ENCODE measurements at places on chromosomes 7 and 10.

DNA sequence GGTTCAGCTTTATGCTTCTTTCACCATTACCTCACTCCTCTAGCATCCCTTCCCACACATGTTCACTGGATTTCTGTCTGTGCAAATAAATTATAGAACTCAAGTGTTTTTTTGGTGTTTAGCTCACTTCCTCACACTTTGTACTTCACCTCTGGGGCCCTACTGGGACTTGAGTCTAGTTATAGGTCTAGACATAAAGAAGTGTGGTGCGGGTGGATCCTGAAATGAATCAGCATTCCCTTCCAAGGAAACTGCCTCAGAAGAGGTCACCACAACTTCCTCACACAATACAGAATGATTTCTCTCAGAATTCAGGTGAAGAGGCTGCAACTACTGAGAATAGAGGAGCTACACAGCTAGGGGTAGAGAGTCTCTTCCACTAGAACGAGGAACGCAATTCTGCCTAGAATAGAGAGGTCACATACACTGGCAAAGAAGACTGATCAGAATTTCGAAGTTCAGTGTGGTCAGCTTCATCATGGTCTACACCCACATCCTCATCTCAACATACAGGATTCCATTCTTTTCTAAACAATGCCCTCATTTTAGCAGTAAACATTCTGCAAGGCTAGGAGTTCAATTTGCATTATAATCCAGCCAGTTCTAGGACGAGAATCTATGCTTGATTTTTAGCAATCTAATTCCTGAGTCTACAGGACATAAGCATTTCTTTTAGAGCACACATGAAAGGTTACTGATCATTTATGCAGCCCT lies 938.7 kb upstream of the PHF14 start:
- no peak for DNase-seq

GRCh38 chr7:123635551-123636359 lies 19.9 kb upstream of the LMOD2 start:
- no peak for DNase-seq

- DNase-seq = no peak
Observed at GRCh38 chr10:113753020-113753692, 1.7 kb downstream of the PLEKHS1 start.

GRCh38 chr10:88879534-88880281 lies at the start of gene STAMBPL1:
STAMBPL1 (plus strand) TSS chr10:88880245; CDS start chr10:88901709, 21,464 bp downstream.
- peak; percentile 57 for DNase-seq

DNA sequence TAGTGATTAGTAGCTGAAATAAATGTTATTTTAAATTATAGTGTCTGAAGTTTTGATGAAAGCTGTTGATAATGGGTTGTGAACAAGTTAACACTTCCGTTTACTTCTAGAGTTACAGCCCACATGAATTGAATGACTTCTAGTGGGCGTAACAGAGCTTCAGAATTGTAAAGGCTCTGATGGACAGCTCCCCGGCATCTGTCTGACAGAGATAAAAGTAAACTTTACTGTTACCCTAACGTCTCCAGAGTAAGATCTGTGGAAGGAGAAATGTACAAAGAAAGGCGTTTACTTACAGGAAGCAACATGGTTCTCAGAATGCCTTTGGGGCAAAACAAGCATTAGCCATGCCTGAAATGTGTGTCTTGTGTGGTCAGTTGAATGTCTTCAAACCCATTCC lies 124.4 kb downstream of the ADARB2 start:
- DNase-seq = no peak

DNA sequence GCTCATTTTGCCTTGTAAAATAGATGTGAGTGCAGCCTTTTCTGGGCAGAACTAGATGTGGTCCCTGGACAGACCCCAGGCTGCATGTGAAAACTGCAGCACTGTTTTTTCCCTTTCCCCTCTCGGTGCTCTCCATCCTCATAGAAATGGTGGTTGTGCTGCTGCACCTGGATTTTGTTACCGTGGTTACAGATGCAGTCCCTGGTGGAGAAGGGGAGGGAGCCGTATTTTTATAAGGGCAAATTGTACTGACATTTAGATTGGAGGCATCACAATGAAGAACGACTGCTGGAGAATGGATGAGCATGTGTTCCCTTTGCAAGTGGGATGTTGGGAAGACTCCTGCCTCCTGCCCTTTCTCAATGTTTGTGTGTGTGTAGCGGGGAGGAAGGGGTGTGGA lies 469.9 kb downstream of the CCSER2 start:
- DNase-seq = no peak

- no peak for DNase-seq
Observed at GRCh38 chr10:28680358-28680752, 3.0 kb downstream of the BAMBI start.

GRCh38 chr10:104897696-104898095 lies 256.6 kb downstream of the SORCS3 start:
- DNase-seq = no peak

DNA sequence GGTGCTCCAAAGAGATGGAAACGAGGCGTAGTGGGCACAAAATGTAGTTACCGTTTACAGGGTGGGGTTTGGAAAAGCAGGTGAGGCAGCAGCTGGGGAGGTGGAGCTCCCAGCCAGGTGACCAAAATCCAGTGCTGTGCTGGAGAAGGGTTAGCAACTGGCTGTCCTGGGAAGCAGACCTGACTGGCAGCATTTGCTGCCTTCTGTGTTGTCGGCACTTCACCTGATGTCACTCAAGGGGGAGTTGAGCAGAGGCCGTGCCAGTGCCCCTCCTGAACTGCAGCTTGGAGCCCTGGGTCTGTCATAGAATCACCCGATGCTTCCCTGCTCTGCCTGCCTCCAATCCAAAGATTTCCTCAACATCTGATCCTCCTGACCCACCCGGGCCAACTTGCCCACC lies 12.8 kb downstream of the GCK start:
- no peak for DNase-seq

GRCh38 chr7:80319461-80319860 lies 184.8 kb downstream of the GNAI1 start:
- no peak for DNase-seq

DNA sequence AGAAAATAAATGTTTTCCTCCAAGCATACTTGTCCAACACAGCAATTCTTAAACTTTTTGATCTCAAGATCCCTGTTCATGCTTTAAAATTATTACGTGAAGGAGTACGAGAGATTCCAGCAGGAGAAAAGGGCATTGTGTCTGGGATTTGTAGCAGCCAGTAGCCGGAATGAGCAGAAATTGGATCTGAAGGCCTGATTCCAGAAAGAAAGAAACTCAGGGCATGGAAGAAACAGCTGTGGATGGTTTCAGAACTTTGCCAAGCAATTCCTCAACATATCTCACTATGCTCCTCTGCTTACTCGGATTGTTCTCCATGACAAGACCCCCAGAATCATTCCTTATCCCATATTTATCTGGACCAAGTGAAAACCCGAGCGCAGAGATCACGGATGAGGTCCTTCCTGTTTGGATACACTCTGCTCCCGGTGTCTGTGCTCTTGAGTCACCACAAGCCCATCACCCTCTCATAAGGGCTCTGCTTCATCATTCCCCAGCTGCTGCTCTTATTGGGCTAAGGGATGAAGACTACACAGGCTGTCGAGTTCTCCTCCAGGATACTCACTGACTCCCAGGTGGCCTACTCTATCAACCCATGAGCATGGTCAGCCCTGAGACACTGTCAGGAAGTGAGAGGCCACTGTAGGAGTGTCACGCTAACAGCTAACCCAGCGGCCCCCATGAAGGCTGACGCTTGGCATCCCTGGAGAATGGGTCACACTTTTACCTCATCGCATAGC lies 121.0 kb upstream of the LANCL2 start:
- no peak for DNase-seq

DNA sequence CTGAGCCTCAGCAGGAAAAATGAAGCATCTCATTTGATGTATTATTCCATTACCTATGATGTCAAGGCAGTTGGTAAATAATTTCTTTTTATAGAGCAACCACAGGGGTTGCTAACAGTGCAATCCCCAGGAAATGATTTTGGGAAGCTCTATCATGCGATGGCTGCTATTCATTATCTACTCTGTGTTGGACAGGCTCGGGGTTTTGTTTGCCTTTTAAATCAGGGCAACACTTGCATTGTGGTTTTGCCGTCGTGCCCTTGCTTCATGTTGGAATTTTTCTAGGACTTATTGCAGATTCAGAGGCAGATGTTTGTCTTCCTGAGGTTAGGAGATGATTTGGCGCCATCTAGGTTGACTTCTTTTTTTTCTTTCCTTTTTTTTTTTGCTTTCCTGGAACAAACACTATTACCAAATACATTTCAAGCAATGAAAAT lies 128.4 kb downstream of the BICC1 start:
- DNase-seq = no peak

DNA sequence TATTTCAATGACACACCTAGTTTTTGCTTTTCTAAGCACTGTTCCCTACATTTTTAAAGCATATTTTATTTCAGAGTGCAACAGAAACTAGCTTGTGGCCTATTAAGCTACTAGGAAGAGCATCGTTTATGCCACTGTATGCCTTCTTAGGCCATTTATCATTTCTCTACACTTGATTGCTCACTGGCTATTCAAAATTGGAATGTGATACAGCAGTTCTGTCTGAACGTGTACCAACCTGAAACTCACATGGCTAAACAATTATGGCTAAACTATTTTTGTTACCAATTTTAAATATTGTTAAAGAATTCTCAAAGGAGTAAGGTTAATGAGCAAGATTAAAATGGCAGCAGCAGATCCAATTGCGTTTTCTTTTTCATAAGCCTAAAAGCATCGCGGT lies 105.2 kb downstream of the GSAP start:
- DNase-seq = no peak

GRCh38 chr10:30812018-30812851 lies 182.7 kb upstream of the LYZL2 start:
- DNase-seq = no peak

DNA sequence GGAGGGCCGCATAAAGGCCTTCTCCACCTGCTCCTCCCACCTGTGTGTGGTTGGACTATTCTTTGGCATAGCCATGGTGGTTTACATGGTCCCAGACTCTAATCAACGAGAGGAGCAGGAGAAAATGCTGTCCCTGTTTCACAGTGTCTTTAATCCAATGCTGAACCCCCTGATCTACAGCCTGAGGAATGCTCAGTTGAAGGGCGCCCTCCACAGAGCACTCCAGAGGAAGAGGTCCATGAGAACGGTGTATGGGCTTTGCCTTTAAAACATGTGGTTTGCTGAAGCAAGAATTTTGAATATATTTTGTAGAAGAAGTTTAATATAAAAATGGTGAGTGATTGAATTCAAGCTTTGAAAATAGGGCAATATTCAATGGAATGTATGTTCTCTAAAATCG lies 889 bp downstream of the OR2A2 start:
- no peak for DNase-seq

DNA sequence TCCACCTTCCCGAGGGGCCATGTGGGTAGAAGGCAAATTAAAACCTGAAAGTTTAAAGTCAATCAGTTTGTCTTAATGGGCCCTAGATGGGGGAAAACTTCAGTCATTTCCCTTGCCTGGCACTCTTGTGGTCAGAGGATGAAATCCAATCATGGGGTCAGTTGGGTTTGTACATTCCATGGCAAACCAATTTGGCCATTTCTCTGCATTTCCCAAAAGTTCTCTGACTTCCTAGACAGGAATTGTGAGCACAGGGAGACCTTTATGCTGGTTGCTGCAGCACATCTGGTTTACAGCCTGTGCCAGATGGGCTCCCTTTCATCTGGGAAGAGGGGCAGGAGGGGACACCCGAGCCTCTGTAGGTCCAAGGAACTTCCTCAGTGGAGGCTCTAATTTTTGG lies 113.0 kb downstream of the CYP26A1 start:
- no peak for DNase-seq

DNA sequence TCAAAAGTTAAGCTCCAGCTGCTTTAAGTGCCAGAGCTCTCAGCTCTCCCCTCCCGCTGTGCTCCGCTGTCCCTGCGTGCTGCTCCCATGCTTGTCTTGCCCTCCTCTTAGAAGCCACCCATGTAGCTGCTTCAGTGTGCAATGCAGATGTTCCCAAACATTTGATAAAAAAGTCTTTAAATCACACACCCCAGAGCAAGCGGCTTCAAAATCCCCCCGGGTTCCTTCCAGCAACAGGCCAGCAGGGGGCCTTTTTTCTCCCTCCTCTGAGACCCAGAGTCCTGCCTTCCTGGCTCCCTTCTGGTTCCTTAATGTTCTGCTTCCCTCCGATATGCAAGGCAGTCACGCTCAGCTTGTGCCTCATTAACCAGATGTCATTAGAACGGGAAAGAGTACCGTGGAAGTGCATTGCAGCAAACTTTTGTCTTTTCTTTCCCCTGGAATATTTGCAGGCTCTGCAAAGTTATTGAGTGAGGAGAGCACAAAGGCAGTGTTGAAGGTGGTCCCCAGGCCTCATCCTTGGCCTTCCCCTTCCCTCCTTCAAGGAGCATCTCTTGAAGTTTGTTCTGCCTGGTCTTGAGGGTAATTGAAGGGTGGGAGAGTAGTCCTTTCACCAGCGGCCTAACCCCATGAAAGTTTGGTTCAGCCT lies 25.5 kb downstream of the LDB3 start:
- peak; percentile 33 for DNase-seq

GRCh38 chr7:80529362-80529761 lies 17.5 kb upstream of the GNAT3 start:
- DNase-seq = no peak

- no peak for DNase-seq
Observed at GRCh38 chr7:30475580-30475979, 3.0 kb downstream of the NOD1 start.

DNA sequence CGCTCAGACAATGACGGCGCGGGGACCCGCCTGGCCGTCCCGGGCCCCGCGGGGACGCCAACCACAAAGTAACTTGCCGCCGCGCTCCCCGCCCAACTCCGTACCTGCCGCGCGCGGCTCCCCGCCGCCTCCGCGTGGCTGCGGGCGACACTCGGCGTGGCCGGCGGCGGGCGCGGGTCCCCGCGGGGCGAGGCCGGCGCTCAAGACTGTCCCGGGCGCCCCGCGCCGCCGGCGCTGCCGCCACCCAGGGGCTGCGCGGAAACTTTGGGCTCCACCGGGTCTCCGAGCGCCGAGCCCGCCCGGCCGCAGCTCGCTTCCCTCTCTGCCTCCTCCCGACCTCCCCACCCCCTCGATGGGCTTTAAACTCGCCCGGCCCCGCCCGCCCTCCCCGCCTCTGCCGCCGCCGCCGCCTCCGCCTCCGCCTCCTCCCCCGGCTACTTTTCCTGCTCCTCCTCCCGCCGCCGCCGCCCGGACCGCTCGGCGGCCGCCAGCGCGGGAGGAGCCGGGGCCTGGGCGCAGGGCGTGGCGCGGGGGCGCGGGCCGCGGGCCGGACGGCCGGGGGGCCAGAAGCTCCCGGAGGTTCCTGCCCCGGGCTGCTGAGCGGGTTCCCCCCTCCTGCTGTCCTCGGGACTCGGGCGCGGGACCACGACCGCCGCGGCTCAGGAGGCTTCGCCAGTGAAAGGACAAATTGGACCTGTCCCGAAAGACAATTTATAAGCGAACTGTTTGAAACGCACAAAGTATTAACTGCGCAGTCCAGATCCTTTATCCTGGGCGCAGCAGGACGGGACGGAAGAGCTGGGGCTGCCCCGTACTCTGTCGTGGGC lies 10.6 kb upstream of the GRB10 start:
- peak; percentile 22 for DNase-seq

GRCh38 chr10:30784897-30785605 lies 155.5 kb upstream of the LYZL2 start:
- DNase-seq = peak; percentile 25

All from CD4-positive, alpha-beta T cell treated with Interleukin-15 for 1 hour (primary cell).